ENCODE measurements at places on chromosomes 11 and 22. TPM values are rescaled to one million over a fixed set of nuclear protein-coding genes. Genes with fewer than 3 reads are reported as not detected.

GRCh38 chr22:33090836-33091235 is 32.7 kb upstream of the SYN3 start:
- DNase-seq: no peak
- no peaks in the 10 kb centered on the region for H3K36me3 ChIP-seq
- H3K27ac ChIP-seq: no peak overlapping the region
- peaks cover 24% of the 10 kb centered on the region for H3K27me3 ChIP-seq

C11orf65 gene
- not detected for total RNA-seq

- H3K36me3 ChIP-seq: no peaks in the 10 kb centered on the region
- DNase-seq: no peak
- no peak overlapping the region for H3K4me3 ChIP-seq
Measured at GRCh38 chr11:87022254-87022653, 15.5 kb upstream of the TMEM135 start.

DNA sequence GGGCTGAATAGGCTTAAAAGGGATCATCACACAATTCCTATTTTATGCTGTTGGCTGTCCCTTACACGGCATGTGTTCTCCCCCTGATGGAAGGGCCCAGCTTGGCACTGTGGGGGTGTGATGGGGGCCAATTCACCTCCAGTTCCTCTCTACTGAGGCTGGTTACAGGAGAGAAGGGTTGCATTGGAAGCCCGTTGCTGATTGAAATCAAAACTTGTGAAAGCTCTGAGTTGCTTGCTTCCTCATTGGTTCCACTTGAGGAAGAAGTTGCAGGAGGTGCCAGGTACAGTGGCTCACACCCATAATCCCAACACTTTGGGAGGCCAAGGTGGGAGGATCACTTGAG is 13.3 kb upstream of the PRG2 start:
- no peak overlapping the region for H3K4me3 ChIP-seq
- 0 out of 2 replicates have a peak, but pooled peaks cover 13% of the 10 kb centered on the region for H3K36me3 ChIP-seq
- no peak for DNase-seq

RAB38 gene
- 0.43 TPM for total RNA-seq

CHORDC1 gene
- total RNA-seq: 23.6 TPM

DNA sequence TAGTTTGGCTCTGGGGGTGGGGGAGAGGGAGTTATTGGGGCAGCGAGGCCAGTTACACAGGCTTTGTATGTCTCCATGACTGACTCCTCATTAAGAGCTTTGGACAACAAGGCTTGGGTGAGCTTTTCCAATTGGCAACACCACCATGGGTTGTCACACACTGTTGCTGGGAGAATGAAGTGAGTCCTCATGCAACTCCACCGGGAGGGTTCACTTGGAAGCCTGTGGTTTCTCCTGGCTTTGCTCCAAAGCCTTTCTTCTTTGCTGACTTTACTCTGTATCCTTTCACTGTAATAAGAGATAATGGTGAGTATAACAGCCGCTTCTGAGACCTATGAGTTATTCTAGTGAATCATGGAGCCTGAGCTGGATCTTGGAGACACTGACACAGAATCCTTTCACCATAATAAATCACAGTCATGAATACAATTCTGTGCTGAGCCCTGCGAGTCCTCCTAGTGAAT is 24.9 kb downstream of the EIF3F start:
- H3K4me1 ChIP-seq: peaks cover 38% of the 10 kb centered on the region
- peak; percentile 95 for DNase-seq
- H3K4me3 ChIP-seq: no peak overlapping the region
- no peaks in the 10 kb centered on the region for H3K27me3 ChIP-seq

DNA sequence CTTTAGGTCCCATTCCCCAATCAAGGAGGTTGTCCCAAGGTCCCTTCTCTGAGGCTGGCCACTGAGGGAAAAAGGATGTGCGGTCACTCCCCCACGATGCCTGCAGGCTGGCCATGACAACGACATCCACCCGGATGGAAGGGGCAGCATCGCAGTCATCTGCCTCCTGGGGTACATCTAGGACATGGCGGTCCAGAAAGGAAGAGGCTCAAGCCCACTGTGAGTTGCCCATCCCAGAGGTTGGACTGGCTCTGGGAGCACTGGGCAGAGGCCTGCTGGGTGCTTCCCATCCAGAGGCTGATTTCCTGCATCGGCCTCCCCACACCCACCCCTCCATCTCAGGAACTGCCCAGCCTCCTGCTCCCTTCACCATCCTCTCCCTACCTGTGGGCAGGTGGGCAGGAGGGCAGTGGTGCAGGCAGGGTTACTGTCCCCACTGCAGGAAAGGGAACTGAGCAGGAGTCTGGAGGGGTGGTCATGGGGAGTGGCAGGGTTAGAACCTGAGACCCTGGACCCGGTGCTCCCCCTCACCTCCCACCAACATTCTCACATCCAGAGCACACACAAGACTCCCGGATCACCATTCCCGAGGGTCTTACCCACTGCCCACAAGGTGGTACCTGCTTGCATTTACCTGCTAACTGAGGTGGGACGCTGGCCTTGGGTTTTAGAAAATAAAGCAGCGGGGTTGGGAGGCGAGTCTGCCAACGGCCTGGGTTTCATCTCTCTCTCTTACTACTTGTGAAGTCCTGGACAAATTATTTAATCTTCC is 4.4 kb downstream of the RCE1 start:
- no peak overlapping the region for H3K27ac ChIP-seq
- no peak for DNase-seq
- no peaks in the 10 kb centered on the region for H3K36me3 ChIP-seq

DNA sequence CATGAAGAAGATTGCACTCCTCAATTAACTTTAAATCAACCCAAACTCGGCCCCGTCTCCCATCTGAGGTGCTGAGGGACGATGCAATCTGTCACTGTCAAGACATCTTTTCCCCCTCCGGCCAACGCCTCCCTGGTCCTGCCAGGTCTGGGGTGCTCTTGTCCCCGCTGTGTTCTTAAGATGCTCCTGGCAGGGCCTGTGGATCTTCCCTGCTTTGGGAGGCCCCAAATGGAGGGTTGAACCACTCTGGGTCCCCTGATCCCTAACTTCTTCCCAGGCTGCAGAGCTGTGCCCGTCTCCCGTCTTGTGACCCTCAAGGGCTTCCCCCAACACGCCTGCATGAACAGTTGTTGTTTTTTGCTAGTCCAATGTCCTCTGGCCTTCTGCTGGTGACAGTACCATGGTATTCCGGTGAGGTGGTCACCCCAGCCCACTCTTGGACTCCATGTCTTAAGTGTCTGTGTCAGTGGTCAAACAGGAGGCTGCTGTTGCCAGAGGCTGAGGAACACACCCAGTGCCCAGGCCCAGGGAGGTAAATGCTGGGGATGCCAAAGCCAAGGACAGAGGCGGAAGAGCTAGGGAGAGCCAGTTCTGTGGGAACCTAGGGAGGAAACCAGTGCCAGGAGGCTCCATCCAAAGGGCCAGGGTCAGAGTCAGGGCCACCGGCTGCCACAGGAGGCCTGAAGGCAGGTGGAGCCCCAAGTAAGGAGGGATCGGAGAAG is 70.6 kb upstream of the SHANK2 start:
- peaks cover 11% of the 10 kb centered on the region for H3K27me3 ChIP-seq
- H3K4me1 ChIP-seq: no peaks in the 10 kb centered on the region
- H3K27ac ChIP-seq: no peak overlapping the region
- H3K36me3 ChIP-seq: no peaks in the 10 kb centered on the region
- no peak for DNase-seq
- no peak overlapping the region for H3K4me3 ChIP-seq

Data from GM23248 (cell line).